Diencephalon (tissue), 1 donor: ENCODE measurements at places on chromosomes 1 and 21. TPM values are rescaled to one million over a fixed set of nuclear protein-coding genes. Genes with fewer than 3 reads are reported as not detected.

ARTN gene
- total RNA-seq = 0.46 TPM

RNF115 gene
- 32.5 TPM for total RNA-seq

NTMT2 gene
- not detected for total RNA-seq

SLC25A34 gene
- total RNA-seq = 0.23 TPM

NBPF4 gene
- 0.46 TPM for total RNA-seq

KMO gene
- 1.4 TPM for total RNA-seq

GATAD2B gene
- total RNA-seq = 18.0 TPM

GRHL3 gene
- 0.23 TPM for total RNA-seq

MX2 gene
- 1.2 TPM for total RNA-seq

AMY2B gene
- total RNA-seq = 79.4 TPM

FCGR3A gene
- 11.1 TPM for total RNA-seq

GPR52 gene
- total RNA-seq = 5.8 TPM

KCNK1 gene
- total RNA-seq = 7.4 TPM

ZYG11A gene
- total RNA-seq = 0.92 TPM

AMY1C gene
- total RNA-seq = not detected

ALX3 gene
- 0.23 TPM for total RNA-seq

DOP1B gene
- total RNA-seq = 32.3 TPM

STPG1 gene
- total RNA-seq = 18.0 TPM

CD101 gene
- 1.6 TPM for total RNA-seq

PEX10 gene
- 21.0 TPM for total RNA-seq

ACOT7 gene
- total RNA-seq = 77.7 TPM

MRPL55 gene
- 35.8 TPM for total RNA-seq

TRIM67 gene
- 29.3 TPM for total RNA-seq

TNNT2 gene
- not detected for total RNA-seq

ITGB2 gene
- 15.0 TPM for total RNA-seq

SERPINC1 gene
- not detected for total RNA-seq

WLS gene
- total RNA-seq = 117 TPM

NFYC gene
- 30.7 TPM for total RNA-seq

CRP gene
- not detected for total RNA-seq

KIF26B gene
- 19.4 TPM for total RNA-seq

RNU1-2 gene
- total RNA-seq = under 0.01 TPM

SLC1A7 gene
- not detected for total RNA-seq

XPR1 gene
- 315 TPM for total RNA-seq

PPM1J gene
- total RNA-seq = 5.5 TPM

HTR6 gene
- 0.92 TPM for total RNA-seq

SELL gene
- 1.4 TPM for total RNA-seq

TMEM54 gene
- total RNA-seq = 4.4 TPM

VCAM1 gene
- total RNA-seq = 51.0 TPM

PIK3R3 gene
- 87.0 TPM for total RNA-seq

RGS5 gene
- 8.3 TPM for total RNA-seq
